Immature natural killer cell (primary cell): ENCODE measurements at places on chromosomes 16 and 17. TPM values are rescaled to one million over a fixed set of nuclear protein-coding genes. Genes with fewer than 3 reads are reported as not detected.

GRCh38 chr16:20681821-20682760, 15.4 kb downstream of the ACSM1 start:
- no peak for DNase-seq

DNA sequence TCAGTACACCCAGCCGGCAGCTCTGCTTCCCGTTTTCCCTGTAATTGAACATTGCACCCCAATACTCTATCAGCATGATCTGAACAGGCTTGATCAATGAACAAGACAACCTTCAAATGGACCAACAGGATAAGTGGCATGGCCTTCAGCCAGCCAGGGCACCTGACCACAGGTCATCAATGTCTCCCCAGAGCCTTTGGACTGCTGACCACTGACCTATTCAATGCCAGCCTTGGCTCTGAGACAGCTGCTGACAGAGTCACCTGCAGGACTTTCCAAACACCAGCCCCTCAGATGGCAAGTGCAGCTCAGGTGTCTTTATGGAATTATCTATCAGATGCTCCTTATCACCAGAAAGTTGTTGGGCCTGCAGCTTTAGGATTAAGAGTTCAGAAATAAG, 462.9 kb upstream of the ASIC2 start:
- no peak for DNase-seq

GRCh38 chr16:88978608-88979346, 1.8 kb upstream of the CBFA2T3 start:
- DNase-seq = peak; percentile 44

DNA sequence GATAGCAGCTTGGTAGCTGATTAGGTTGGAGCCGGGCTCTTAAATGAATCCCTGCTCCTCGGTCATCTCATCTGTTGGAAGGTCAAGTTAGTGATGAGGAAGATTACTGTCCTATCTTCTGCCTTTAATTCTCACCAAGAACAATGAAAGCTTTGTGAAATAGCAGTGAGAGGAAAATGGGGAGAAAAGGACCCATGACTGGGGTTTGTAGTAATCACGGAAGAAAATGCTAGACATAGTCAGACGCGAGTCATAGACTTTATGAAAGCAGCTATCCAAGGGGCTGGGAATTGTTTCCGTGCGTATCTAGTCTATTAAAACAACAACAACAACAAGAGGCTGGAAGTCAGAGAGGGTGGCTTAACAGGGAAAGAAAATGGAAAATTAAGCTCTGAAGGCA, 18.3 kb downstream of the PIK3R5 start:
- DNase-seq = no peak

GRCh38 chr17:76497979-76498875, 3.0 kb downstream of the RHBDF2 start:
- DNase-seq = peak; percentile 40

DNA sequence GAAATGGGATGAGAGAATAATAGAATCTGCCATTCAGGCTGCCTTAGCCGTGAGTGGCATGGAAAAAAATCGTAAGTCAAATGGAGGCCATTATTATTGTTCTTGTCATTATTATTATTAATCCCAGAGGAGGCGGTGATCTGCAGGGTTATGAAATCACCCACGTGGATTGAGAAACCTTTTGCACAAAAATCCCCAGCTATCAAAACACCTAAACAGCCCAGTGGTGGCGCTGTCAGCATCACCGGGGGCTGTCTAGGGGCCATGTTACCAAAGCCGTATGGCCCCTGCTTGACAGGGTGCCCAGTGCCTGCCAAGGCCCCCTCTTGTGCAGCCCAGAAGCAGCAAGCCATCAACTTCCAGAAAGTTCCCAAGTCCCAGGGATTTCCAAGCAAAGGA, 25.2 kb downstream of the CNGB1 start:
- DNase-seq = no peak

DNA sequence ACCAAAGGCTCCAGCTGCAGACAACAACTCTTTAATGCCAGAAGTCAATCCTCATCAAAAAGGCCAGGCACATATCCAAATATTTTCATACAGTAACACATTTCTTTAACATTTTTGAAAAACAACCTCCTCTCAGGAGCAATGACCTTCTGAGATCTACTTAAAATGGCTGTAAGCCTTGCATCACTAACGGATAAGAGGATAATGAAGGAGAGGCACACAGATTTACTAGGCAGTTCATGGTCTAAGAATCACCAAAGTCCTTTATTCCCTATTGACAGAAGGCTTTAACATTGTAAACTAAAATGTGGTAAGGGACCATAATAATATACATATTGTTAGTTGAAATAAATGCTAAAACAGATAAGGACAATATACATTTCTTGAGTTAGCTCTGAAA, 114.7 kb downstream of the USP32 start:
- DNase-seq = no peak

GRCh38 chr16:4693956-4694641, 737 bp downstream of the NUDT16L1 start:
- DNase-seq = no peak

DNA sequence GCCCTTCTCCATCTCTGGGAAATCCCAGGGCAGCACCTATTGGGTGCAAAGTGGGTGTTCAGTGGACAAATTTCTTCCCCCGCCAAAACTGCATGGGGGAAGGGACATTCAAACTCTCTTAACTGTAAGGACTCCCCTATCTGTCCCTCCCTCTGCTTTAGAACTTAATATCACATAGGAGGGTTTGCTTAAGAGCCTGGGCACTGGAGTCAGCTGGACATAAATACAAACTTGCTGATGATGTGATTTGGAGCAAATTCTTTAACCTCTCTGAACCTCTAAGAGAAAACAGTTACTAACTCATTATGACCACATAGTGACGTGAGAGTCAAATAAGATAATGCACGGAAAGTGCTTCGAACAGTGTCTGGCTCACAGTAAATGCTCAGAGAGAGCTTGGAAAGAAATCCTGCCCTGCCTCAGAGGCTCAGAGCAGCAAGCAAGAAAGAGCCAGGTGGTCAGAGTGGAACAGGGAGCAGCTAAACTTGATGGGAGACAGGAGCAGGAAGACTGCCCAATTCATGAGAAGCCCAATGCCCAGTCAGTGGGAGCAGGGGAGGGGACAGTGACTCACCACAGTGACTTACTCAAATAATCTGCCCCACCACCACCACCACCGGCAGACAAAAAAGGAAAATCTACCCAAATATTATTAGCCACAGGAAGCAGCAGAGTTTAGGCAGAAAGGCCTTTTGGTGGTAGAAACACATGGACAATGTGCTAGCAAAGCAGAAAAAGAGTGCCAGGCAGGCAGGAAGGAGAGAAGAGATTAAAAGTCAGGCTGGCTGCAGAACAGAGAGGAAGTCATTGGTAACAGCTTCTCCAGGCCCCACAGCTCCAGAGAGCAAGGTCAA, 23.9 kb upstream of the CCL1 start:
- DNase-seq = no peak

DNA sequence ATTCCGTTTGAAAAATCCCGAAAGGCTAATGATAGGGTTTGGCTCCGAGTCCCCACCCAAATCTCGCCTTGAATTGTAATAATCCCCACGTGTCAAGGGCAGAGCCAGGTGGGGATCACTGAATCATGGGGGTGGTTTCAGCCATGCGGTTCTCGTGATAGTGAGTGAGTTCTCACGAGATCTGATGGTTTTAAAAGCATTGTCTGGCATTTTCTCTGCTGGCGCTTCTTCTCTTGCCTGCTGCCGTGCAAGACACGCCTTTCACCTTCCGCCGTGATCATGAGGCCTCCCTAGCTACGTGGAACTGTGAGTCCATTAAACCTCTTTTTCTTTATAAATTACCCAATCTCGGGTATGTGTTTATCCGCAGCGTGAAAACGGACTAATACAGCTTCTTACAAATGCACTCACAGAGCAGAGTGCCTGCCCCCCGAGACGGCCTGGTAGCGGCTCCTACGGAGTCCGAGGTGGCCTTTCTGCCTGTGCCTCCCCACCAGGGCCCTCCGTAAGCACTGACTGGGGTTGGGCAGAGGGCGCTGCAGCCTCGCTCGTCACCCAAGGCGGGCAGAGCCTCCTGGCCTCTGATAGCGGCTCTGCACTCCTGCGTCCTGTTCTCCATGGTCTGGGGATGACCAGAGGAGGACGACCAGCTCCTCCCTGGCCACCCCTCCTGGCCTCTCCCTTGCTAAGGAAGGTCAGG, 131.7 kb downstream of the FOXL1 start:
- DNase-seq = no peak

- DNase-seq = no peak
These were observed 936 bp upstream of the RASL10B start for GRCh38 chr17:35730400-35731005.

DNA sequence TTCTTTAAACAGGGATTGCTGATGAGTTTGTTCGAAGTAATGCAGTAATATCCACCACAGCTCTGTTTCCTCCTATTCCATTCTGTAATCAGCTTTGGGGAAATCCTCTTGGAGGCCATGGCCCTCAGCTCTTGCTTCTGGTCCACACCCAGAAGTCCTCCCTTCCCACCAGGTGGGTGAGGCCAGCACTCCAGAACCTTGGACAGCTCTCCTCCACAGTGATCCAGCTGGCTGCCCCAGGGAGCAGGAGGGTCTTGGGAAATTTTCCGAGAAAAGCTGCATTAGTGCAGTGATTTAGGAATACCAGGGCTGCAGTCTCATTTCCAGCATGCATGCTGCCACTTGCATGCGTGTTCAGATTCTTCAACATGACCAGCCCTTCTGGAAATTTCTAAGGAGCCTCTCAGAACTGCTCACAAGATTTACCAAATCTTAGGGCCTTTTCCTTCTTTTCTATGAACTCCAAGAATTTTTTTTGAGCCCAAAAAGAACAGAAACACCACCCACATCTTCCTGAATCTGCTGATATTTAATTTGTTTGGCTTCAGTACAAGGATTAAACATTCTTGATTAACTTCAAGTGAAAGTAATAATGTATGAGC, 4.2 kb downstream of the SMPD3 start:
- DNase-seq = no peak

DNA sequence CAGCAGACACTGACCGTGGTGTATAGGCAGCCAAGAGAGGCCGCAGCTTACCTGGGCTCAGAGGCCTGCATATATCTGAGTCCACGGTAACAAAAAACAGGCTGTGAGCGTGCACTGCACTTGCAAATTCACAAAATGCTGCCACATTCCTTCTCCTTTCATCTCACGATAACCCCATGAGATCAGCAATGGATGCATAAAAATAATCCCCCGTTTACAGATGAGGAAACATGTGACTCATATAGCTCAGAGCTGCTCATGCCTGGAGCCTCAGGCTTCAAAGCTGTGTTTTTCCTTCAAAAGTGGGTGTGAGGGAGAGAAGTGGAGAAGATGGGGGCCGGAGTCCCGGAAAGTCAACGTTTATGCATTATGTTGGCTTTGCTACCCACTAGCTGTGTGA, 118.3 kb upstream of the FOXF1 start:
- no peak for DNase-seq

- no peak for DNase-seq
These were observed 1.9 kb downstream of the SEC14L1 start for GRCh38 chr17:77142689-77143088.

DNA sequence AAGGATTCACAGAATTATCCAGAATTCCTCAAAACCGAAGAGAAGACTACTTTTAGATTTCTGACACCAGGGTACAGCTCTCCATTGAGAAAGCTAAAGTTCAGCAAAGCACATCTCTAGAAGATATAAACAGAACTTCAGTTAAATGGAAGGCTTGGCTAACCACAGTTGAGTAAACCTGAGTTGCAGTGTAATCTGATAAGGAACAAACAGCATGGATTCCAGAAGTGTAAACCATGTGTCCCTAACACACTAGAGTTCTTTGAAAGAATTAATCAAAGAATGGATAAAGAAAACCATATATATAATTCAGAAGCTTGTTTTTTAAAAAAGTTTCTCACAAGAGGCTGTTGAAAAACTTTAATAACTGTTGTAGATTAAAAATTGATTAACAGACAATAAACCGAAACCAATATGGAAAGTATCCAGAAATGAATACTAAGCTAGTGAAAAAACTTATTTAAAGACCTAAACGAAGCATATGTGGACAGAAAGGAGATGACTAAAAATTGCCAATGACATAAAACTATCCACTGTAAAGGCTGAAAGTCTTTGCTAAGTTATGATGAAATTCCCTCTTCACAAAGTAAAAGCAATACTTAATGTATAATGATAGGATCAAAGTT, 4.3 kb downstream of the RNF43 start:
- no peak for DNase-seq

DNA sequence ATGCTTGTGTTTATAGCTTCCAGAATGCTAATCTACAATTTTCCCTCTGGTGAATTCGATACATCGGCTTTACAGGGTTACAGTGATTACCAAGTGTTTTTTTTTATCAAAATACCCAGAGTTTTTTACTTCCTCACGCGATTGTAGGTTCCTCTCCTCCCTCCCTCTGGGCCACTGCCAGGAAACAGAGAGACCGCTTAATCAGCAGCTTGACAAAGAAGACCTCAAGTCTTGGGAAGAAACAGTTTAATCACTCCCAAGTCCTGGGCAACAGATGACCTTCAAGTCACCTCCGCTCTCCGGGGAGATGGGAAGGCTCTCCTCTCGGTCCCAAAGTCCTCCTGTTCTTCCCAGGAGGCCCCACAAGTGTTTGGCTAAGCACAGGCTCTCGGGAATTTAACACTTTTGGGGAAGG, 23.5 kb downstream of the SMTNL2 start:
- no peak for DNase-seq

- DNase-seq = no peak
These were observed 5.7 kb downstream of the TRIM47 start for GRCh38 chr17:75872434-75873351.

DNA sequence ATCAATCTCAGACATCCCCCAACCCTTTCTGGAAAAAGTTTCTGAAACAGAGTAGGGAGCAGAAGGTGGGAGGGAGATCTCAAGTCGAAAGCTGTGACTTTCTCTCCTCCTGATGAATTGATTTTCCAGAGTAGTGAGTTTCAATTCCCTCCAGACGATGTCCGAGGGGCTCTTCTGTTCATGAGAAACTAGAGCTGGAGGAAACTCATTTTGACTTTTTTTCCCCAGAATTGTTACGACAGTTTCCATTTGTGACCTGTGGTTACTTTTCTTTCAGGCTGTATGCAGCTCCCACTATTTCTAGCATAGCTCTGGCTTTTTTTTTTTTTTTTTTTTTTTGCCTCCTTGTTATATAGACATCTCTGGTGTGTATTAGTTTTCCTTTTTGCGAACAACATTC, 422.1 kb upstream of the SALL1 start:
- no peak for DNase-seq

DNA sequence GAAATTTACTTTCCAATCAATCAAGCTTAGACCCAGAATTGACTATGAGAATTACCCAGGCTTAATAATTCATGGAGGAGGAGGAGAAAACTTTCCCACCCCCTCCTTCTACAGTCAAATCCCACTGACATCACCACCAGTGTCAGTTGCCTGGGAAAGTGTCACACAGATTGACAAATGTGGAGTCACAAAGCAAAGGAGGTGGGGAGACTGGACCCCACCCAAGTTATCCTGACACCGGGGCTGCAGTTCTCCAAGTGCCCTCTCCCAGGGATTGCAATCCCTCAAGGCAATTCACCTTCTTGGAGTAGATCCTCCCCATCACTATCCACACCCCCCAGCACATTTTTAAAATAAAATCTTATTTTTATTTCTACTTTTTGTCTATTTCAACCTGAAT, 100.2 kb upstream of the CDH11 start:
- DNase-seq = no peak

GRCh38 chr16:1602285-1602684, 9.6 kb downstream of the IFT140 start:
- DNase-seq = no peak

The ZNF629 gene
- 1.1 TPM for polyA plus RNA-seq

The SMTNL2 gene
- not detected for polyA plus RNA-seq

The MT1H gene
- not detected for polyA plus RNA-seq

The EVI2A gene
- polyA plus RNA-seq = 45.0 TPM

The CALB2 gene
- polyA plus RNA-seq = not detected

The WIPI1 gene
- 30.0 TPM for polyA plus RNA-seq
